T-cell (primary cell): ENCODE measurements at places on chromosomes 13 and 19.

- H3K27ac ChIP-seq = peak overlapping the region; percentile 82
- H3K36me3 ChIP-seq = no peaks in the 10 kb centered on the region
- DNase-seq = no peak
- no peaks in the 10 kb centered on the region for H3K27me3 ChIP-seq
- no peak overlapping the region for H3K4me3 ChIP-seq
- peaks cover 11% of the 10 kb centered on the region for H3K4me1 ChIP-seq
Measured at GRCh38 chr13:74230984-74231501, 96.8 kb upstream of the KLF12 start.

- H3K4me3 ChIP-seq = no peak overlapping the region
- no peaks in the 10 kb centered on the region for H3K27me3 ChIP-seq
- no peaks in the 10 kb centered on the region for H3K36me3 ChIP-seq
- no peak overlapping the region for H3K27ac ChIP-seq
Measured at GRCh38 chr13:45007225-45007624, 17.9 kb downstream of the GPALPP1 start.

- DNase-seq = no peak
- H3K36me3 ChIP-seq = no peaks in the 10 kb centered on the region
- no peaks in the 10 kb centered on the region for H3K4me1 ChIP-seq
Measured at GRCh38 chr13:108549934-108550333, 79.5 kb upstream of the MYO16 start.

- H3K27me3 ChIP-seq = peaks cover 2% of the 10 kb centered on the region
- no peak overlapping the region for H3K27ac ChIP-seq
- no peaks in the 10 kb centered on the region for H3K4me1 ChIP-seq
- DNase-seq = no peak
- no peaks in the 10 kb centered on the region for H3K36me3 ChIP-seq
Measured at GRCh38 chr13:110546378-110546777, 15.1 kb downstream of the RAB20 start.

- no peak for DNase-seq
- H3K4me3 ChIP-seq = no peak overlapping the region
- no peaks in the 10 kb centered on the region for H3K4me1 ChIP-seq
- H3K27ac ChIP-seq = no peak overlapping the region
- H3K36me3 ChIP-seq = peaks cover 18% of the 10 kb centered on the region
Measured at GRCh38 chr13:112837371-112838037, 131.5 kb upstream of the MCF2L start.
